PC-9 (cell line): ENCODE measurements at places on chromosomes 11 and 22.

- DNase-seq = no peak
Measured at GRCh38 chr11:39249566-39250365, 2209.7 kb downstream of the LRRC4C start.

DNA sequence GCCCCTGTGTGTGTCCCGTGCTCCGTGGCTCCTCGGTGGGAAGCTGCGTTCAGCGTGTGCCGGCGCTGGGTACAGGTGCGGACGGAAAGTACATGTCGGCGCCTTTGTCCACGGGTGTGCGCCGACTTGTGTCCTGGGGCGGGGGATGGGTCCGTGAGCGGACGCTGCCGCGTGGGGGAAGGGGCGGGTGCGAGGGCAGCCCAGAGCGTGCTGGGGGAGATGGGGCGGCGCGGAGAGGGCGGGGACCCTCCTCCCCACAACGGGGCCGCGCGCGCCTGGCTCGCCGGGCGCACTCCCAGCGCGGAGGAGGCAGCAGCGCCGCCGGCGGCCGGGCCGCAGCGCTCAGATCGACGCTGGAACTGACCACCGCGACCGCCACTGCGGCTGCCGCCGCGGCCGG is 33.6 kb upstream of the RELT start:
- DNase-seq = no peak

DNA sequence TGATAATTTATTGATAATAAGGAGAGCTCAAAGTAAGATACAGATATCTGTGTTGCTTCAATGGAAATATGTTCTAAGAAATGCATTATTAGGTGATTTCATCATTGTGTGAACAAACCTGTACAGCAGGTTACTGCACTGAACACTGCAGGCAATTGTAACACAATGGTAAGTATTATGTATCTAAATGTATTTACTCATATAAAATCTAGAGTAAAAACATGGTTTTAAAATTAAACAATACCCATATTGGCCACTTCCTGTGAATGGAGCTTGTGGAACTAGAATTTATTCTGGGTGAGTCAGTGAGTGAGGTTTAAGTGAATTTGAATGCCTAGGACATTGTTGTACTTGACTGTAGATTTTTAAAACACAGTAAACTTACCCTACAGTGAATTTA is 722.9 kb upstream of the RAG2 start:
- DNase-seq = peak; percentile 75

GRCh38 chr11:40316171-40316570 is 1143.3 kb downstream of the LRRC4C start:
- no peak for DNase-seq

- DNase-seq = no peak
Measured at GRCh38 chr11:73013021-73013420, 129.1 kb downstream of the FCHSD2 start.

- no peak for DNase-seq
Measured at GRCh38 chr11:117375960-117376359, 48.3 kb downstream of the CEP164 start.

- peak; percentile 64 for DNase-seq
Measured at GRCh38 chr22:46537225-46537945, at the start of gene CELSR1. Gene CELSR1 (minus strand): TSS chr22:46537620. CDS start chr22:46537170, 450 bp downstream.

GRCh38 chr11:27171376-27171958 is 130.9 kb downstream of the BBOX1 start:
- DNase-seq = no peak

DNA sequence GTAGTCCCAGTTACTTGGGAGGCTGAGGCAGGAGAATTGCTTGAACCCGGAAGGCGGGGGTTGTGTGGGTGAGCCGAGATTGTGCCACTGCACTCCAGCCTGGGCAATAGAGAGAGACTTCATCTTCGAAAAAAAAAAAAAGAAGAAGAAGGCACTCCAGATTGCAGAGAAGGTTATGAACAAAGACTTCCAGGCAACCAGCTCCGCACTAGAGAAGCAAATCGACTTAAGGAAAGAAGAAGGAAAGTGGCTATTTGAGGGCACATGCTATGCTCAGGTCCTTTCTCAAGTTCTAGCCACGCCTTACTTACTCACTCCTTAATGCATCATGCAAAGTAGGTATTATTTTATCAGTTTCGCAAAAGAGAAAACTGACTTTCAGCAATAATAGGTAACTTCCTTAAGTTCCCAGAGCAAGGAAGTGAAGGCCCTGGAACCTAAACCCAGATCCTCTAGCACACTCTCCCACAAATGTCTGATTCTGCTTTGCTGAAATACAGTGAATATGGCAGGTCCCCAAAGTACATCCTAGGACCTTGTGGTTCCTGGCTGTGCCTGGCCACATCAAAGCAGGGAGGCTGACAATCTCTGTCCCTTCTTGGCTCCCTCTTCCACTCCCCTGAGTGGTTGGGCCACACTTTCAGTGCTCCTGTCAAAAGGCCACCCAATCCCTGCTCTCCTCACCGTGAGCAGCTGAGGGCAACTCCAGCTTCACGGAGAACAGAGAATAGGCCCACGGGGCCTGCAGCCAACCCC is 14.2 kb downstream of the CD3E start:
- no peak for DNase-seq

DNA sequence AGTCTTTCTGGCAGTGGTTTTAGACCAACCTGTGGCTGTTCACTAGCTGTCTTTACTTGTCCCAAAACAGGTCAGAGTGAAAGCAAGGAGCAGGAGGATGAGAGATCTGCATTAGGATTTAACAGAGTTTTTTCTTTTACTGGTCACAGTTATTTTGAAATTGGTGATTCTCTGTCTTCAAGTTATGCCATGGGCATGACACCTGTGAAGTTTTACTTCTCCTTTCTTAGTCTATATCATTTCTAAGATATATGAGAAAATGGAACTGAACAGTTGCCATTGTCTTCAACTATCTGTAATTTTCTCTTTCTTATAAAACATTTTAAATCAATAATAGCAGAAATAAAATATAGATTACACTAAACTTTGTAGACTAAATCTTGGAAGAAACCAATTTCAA is 60.6 kb downstream of the TRPC6 start:
- no peak for DNase-seq

GRCh38 chr11:114832532-114833125 is 154.3 kb downstream of the NXPE2 start:
- no peak for DNase-seq

DNA sequence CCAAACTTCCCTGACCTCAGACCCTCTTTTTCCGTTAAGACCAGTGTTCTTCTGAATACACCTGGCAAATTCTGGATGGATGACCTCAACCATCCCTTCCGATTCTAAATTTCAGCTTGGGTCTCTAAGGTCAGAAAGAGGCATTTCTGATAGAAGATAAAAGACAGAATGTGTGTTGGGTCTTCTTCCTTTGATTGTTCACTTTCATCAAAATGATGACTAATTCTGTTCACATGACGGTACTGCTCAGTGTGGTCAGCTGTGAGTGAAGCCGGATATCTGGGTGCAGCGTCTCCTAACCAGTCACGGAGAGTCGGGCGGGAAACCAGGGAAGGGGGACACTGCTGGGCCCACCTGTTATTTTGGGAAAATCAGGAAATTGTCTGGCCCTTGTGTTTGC is 151.6 kb upstream of the NAV2 start:
- peak; percentile 12 for DNase-seq

- no peak for DNase-seq
Measured at GRCh38 chr11:83713708-83714107, 427.5 kb upstream of the CCDC90B start.

- DNase-seq = no peak
Measured at GRCh38 chr22:19070397-19071169, 51.6 kb downstream of the DGCR2 start.

- no peak for DNase-seq
Measured at GRCh38 chr11:34745195-34745594, 124.3 kb downstream of the EHF start.

GRCh38 chr22:36425977-36426523 is 38.3 kb upstream of the MYH9 start:
- no peak for DNase-seq

DNA sequence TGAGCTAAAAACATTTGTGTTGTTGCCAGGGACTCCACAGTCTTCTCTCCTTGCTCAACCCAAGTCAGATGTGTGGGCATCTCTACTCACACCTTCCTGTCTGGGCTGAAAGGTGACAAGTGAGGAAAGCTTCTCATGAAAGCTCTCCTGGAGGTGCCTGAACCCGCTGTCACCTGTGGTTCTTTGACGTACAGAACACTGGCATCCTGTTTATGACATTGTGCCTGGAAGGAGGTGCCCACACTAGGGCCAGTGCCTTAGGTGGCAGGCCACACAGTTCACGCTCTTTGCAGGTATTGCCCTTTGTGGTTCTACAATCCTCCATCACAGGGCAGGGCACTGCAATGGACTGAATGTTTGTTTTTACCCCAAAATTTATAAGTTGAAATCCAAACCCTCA is 108.5 kb downstream of the CD44 start:
- DNase-seq = no peak

DNA sequence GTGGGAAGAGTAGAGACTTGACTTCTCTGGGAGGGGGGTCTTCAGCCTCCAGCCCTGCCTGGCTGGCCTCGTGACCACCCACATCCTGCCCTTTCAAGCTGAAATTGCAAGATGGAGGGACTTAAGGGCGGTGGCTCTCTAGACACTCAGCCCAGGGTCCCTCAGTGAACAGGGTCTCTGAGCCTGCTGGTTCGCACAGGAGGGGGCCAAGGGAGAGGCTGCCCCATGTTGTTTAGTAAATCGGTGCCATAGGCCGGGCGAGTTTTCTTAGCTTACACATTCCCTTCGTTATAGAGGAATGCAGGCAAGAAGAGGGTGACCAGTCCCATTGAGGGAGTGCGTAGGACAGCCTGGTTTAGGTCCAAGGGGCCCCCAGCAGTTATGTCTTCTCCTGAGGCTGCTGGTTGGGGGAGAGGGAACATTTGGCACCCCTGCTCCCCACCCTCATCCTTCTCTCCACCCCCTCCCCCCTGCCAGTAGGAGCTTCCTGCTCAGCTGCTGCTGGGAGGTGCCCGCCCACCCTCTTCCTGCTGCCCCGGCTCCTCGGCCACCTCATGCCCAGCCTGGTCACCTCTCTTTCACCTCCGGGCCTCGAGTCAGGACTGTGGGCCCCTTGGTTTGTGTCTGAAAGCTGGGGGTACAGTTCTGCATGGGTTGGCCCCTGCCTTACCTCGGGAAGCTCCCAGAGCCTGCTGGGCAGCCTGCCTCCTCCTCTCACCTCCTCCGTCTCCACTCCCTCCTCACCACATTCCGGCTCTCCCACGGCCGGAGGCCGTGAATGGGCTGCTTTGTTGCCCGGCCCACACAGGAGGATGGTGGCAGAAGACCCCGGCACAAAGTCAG is 3.9 kb downstream of the FRMD8 start:
- no peak for DNase-seq

DNA sequence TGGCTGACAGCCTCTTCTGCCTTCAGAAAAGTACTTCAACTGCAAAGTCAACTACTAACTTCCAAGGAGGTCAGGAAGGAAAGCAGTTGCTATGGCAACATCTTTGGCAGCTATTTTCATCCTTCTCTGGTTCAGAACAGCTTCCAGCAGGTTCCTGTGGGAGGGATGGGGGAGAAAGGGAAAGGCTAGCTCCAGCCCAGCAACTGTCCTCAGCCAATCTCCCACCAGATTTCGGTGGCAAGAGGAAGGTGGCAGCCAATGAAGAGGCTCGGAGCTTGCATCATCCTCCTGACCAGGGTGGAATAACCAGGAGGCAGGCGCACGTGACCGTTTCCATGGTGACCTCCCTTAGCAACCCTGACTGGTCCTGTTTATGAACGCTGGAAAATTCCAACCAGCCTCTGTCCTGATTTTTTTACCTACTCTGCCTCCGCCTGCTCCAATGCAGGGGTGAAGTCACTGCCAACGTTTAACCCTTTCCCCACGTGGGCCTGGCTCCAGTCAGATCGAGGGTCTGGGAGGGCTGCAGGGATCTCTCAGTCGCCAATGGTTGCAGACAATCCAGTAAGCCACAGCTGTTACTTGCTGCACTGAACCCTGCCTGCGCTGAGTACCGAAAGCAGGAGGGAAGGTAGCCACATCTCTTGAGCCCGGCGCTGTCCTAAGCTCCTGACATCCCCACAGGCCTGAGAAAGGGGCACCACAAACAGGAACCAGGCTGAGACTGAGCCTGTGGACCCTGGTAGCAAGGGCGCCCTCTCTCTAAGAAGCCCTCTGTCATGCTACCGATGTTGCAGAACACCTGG is 11.2 kb upstream of the MALAT1 start:
- peak; percentile 98 for DNase-seq

DNA sequence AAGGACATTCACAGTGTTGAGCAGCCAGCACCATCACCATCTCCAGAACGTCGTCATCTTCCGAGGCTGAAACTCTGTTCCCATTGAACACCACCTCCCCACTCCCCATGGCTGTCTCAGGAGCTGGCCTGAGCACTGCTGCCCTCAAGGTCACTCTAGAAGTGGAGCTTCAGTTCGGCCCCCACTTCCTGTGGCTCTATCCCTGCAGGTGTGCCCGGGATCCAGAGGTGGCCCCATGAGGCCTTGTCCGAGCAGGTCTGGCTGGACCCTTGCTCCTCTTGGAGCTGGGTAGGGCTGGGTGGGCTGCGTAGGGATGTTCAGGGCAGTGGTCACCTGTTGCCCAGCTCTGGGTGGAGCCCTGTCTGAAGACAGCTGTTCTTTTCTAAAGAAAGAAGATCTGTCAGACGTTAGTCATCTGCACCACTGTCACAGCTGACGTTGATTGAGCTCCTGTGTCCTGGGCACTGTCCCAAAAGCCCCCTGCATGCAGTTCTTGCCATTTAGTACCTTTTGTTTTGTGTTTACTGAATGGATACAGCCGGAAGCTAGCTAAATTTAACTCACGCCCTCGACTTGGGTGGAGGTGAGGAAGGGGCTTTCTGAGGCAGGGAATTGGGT is 75.5 kb upstream of the CLDN5 start:
- DNase-seq = no peak

DNA sequence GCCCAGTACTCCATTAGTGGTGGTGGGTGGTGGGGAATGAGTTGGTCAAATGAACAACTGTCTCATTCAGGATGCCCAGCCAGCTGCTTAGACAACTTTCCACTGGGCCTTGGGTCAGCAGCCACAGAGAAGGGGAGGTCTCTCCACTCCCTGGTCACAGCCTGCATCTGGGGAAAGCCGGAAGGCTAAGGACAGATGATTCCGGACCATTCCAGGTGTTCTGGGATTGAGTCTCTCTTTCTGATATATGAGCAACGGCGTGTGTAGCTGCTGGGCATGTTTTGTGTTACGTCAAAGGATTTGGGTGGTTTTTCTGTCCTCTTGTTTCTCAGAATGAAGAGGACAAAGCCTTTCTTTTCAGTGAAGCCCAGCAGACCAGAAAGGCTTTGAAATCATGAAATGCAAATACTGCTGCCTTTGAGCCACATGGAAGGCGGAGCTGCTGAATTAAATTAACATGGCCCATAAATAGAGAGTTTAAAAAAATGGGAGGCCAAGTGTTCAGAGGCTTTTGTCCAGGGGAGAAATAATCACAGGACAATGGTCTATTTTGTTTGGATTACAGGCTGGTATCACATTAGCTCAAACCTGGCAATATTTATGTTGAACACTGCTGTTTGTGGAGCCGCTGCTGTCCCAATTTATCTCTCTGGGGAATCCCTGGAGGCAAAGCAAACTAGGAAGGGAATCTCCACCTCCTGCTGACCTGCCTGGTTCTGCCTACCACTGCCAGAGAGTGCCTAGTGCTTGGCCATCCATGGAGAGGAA is 234.4 kb upstream of the E2F8 start:
- DNase-seq = no peak

DNA sequence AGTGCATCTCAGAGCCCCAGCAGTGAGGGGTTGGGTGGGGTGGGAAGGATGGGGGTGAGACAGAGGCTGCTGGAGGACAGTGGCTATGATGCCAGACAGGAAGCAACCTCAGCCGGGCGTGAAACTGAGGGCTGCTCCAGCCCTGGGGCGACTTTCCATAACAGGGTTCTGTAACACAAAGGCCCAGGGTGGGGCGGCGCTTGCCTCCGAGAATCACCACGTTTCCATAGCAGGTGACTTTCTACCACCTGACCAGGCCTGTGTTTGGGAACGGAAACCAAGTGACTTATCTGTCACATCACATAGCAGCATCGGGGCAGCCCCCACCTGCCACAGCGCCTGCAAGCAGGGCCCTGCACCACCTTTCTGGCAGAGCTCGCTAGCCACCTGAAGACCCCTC is 85.8 kb downstream of the TRMU start:
- no peak for DNase-seq
